Astrocyte (in vitro differentiated cells and primary cell): ENCODE measurements at places on chromosomes 7 and 10. TPM values are rescaled to one million over a fixed set of nuclear protein-coding genes. Genes with fewer than 3 reads are reported as not detected.
A peak's percentile ranks its signal among the peaks of the same experiment; 100 is the strongest.

DNA sequence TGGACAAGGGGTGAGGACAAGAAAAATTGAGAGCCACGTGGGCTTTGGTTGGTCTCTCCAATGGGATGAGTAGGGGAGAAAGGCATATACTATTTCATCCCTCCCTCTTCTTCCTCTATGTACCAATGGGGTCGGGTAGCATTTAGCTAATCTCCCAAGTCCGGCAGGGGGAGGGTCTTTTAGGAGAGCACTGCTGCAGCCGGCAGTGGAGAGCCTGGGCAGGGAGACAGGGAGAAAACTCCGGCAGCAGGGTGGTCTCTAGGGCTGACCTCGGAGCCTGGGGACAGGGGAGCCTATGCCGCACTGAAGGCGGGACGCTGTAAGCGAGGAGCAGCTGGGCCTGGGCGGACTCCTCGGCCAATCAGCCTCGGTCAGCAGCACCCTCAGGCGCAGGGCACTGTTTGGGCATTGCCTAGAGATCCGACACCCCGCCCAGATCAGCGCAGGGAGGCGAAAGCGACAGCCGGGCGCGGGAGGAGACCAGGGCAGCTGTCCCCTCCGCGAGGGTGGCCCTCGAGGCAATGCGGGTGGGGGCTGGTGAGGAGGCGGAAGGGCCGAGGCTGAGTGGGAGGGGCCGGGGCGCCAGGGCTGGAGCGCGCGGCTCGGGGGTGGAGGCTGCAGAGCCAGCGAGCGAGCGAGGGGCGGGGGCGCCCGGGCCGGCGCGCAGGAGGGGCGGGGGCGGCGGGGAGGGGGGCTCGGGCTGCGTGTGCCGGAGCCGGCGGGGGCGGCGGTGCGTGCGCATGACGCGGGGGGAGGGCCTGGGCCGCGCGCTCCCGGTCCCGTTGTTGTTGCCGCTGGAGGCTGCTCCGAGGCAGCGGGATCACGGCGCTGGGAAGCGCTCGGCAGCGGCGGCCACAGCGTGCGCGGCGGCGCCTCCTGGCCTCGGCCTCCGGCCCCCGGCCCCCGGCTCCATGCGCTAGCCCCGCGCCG is at the start of gene AGAP3:
AGAP3 (plus strand) TSS at position 785 of the 930 bp plus-strand sequence. CDS start 267 bp downstream, outside the sequence.
- peak; percentile 75 for DNase-seq
- no peaks in the 10 kb centered on the region for H3K27me3 ChIP-seq
- H3K36me3 ChIP-seq, result no peaks in the 10 kb centered on the region
- H3K27ac ChIP-seq, result peak within 1 kb of the TSS; percentile 59
- H3K4me3 ChIP-seq, result peak within 1 kb of the TSS; percentile 83

DNA sequence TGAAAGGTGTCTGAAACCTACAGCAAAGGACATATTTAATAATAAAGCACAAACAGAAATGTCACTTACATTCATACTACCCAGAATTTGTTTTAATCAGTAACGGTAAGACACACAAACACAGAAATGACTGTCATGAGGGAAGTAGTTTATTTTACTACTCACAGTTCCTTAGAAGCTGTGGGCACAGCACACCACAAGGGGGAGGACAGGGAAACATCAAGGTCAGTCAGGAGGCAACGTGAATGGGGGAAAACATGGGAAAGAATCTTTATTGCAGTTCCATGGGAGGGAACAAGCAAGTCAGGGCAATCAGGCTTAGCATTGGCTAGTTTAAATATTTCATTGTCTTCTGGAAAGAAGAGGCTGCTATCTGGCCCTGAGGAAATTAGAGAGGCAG is 123.8 kb upstream of the PDSS1 start:
- no peaks in the 10 kb centered on the region for H3K4me1 ChIP-seq
- H3K36me3 ChIP-seq, result no peaks in the 10 kb centered on the region
- H3K27ac ChIP-seq, result no peak overlapping the region
- DNase-seq, result no peak
- H3K27me3 ChIP-seq, result no peaks in the 10 kb centered on the region
- H3K4me3 ChIP-seq, result no peak overlapping the region

DNA sequence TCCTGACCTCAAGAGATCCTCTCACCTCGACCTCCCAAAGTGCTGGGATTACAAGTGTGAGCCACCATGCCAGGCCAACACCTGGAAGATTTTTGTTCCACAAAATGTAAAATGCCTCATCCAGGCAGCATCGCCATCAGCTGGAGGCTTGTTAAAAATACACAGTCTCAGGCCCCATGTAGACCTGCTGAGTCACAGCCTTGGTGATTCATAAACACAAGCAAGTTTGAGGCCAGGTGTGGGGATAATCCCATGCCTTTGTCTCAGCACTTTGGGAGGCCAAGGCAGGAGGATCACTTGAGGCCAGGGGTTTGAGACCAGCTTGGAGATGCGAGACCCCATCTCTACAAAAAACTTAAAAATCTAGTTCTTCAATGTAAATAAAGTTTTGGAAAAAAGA is 49.1 kb upstream of the FOXK1 start:
- H3K27me3 ChIP-seq, result no peaks in the 10 kb centered on the region
- H3K27ac ChIP-seq, result no peak overlapping the region
- H3K4me3 ChIP-seq, result no peak overlapping the region

DNA sequence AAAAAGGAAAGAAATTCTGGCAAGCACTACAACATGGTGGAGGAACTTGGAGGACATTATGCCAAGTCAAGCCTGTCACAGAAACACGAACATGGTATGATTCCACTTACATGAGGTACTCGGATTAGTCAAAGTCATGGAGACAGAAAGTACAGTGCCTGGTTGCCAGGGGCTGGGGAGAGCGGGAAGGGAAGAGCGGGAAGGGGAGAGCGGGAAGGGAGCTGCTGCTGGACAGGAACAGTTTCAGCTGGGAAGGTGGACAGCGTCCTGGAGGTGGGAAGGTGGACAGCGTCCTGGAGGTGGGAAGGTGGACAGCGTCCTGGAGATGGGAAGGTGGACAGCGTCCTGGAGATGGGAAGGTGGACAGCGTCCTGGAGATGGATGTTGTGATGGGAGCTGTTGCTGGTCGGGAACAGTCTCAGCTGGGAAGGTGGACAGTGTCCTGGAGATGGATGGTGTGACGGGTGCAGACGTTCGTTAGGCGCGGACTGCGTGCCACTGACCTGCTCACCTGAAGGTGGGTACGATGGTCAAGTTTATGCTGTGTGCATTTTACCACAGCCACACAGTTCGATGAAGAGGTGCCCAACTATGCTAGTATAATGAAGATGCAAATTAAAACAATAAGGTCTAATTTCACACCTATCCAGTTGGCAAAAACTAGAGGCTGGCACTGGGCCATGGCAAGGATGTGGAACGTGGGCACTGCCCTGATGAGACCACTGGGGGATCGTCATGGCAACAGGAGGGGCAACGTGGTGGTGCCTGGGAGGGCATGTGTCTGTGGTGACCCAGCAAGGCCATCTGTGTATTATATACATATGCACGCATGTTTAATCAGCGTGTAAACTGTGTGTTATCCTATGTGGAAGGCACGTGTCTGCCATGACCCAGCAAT is 103.8 kb downstream of the NKX6-2 start:
- H3K27ac ChIP-seq, result no peak overlapping the region
- no peak overlapping the region for H3K4me3 ChIP-seq
- no peak for DNase-seq

GRCh38 chr10:124541076-124541903 is 79.7 kb downstream of the LHPP start:
- H3K27me3 ChIP-seq, result peaks cover 3% of the 10 kb centered on the region
- peaks cover 3% of the 10 kb centered on the region for H3K4me1 ChIP-seq
- no peak overlapping the region for H3K27ac ChIP-seq
- H3K4me3 ChIP-seq, result no peak overlapping the region
- H3K36me3 ChIP-seq, result no peaks in the 10 kb centered on the region

GIMAP6 gene
- total RNA-seq, result not detected in 2 replicates

RBP4 gene
- total RNA-seq, result 0.27 and 0.36 TPM in 2 replicates

DNA sequence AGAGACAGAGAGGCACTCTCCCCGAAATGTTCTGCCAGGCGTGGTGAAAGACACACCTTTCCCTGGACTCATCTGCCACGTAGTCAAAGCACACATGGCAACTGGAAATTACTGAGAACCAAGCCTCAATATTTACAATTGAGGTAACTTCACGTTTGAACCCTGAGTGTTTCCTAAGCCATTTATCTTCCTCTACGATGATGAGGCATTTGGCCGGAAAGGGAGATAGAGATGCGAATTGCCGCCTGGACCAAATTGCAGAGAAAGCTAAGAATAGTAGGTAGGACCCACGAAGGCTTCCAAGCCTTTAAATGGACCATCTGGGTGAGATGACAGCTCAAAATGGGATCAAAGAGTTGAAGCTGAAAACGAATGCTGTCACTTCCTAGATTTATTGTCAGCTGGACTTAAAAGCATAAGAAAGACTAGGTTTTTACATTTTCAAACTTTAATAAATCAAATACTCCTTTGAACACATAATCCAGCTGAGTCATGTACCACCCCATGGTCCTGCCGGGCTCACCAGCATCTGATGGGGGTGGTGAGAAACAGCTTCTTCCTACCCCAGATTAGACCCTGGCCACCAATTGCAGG is 135.6 kb upstream of the LYZL2 start:
- H3K36me3 ChIP-seq, result no peaks in the 10 kb centered on the region
- H3K27me3 ChIP-seq, result no peaks in the 10 kb centered on the region
- no peak overlapping the region for H3K27ac ChIP-seq
- no peak overlapping the region for H3K4me3 ChIP-seq

DNA sequence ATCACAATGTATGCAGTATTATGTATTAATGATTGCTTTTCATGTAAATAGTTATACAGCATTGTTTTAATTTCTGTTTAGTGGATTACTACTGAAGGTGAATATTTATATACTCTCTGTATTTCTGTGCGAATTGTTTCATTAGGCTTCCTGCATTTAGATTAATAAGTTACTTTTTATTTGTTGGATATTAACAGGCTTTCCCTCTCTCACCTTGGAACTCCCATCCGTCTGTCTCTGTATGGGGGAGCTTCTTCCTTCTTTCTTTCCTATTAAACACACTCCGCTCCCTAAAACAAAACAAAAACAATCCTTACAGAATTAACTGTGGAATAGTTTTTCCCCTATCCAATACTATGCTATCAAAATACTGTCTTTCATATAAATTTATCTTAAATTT is 205.1 kb downstream of the CACNB2 start:
- H3K4me1 ChIP-seq, result peaks cover 3% of the 10 kb centered on the region
- no peak for DNase-seq
- H3K27ac ChIP-seq, result no peak overlapping the region
- no peak overlapping the region for H3K4me3 ChIP-seq
- no peaks in the 10 kb centered on the region for H3K36me3 ChIP-seq
- no peaks in the 10 kb centered on the region for H3K27me3 ChIP-seq

DNA sequence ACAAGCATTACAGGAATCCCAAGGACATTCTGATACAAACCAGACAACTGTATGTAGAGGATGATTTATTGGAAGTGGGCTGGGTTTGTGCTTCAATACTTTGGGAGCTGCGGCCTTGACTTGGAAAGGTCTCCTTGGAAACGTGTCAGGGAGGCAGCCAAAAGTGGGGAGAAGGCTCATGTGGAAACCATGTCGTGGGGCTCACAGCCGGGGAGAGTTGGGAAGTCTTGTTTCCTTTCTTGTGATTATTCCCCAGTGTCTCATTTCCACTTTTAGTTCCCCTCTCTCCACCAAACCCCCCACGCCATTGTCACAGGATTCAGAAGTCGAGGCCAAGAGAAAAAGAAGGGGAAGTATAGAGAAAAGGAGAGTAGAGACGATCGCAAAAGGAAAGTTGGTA is 53.9 kb upstream of the SFMBT2 start:
- H3K4me1 ChIP-seq, result no peaks in the 10 kb centered on the region
- H3K4me3 ChIP-seq, result no peak overlapping the region
- H3K27ac ChIP-seq, result no peak overlapping the region

DNA sequence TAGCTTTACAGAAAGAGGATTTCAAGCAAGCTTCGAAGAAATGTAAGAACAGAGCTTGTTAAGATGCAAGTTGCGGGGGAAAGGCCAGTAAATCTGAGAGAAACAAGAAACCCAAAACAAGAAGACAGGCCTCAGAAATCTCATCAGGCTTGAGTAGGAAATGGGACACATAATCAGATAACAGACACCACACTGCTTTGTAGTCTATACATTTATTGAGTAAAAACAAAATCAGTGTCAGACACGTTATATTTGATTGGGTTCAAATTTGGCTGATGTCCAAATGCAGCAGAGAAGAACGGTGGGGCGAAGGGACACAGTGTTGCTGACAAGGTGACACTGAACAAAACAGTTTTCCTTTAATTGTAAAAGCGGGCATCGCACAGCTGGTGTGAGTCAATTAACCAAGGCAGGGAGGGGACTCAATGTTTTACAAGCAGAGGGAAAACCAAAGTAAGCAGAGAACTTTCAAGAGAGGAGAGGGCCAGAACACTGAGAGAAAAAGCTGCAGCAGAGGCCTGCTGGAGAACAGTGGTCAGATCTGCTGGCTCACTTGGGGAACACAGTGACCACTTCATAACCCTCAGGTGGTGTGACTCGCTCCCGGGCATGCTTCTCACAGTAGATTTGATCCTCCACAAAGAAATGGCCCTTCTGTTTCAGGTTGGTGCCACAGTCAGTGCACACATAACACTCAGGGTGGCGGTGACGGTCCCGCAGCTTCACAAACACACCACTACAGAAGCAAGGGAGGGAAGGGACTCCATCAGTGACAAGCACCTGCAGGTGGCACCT is 43.5 kb downstream of the ACSM6 start:
- H3K36me3 ChIP-seq, result peaks cover 3% of the 10 kb centered on the region
- H3K4me1 ChIP-seq, result peaks cover 23% of the 10 kb centered on the region
- no peak for DNase-seq
- H3K27me3 ChIP-seq, result no peaks in the 10 kb centered on the region
- H3K27ac ChIP-seq, result no peak overlapping the region

SYT15B gene
- total RNA-seq, result 1.5 and 1.7 TPM in 2 replicates

- no peaks in the 10 kb centered on the region for H3K27me3 ChIP-seq
- no peak overlapping the region for H3K4me3 ChIP-seq
- no peak for DNase-seq
- no peaks in the 10 kb centered on the region for H3K4me1 ChIP-seq
These were observed 76.5 kb downstream of the FAM13C start for GRCh38 chr10:59285848-59286247.

PNLIPRP2 gene
- total RNA-seq, result not detected in 2 replicates

DNA sequence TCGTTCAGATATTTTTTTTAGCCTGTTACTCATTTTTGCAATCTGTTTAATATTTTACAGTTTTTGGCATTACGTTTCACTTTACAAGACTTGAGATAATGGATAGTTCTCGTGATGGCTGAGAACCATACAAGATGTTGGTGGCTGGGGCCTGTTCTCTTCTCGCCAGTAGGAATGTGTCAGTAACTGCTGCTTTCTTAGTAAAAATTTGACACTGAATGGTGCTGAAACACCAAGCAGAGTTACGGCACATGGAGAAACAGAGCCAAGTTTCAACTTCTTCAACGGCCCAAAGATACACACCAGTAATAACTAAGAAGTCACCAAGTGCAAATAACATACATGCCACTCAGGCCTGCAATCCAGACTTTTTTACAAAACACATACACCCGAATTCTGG is 130.4 kb downstream of the NRP1 start:
- no peak overlapping the region for H3K4me3 ChIP-seq
- no peaks in the 10 kb centered on the region for H3K27me3 ChIP-seq
- no peak overlapping the region for H3K27ac ChIP-seq
- DNase-seq, result no peak
- H3K4me1 ChIP-seq, result no peaks in the 10 kb centered on the region
- peaks cover 56% of the 10 kb centered on the region for H3K36me3 ChIP-seq

RBM48 gene
- 9.7 and 10.3 TPM in 2 replicates for total RNA-seq
